Renal cortex interstitium (tissue), 15 donors: ENCODE measurements at places on chromosomes 6 and 20. TPM values are rescaled to one million over a fixed set of nuclear protein-coding genes. Genes with fewer than 3 reads are reported as not detected.

- no peak for DNase-seq
Measured at GRCh38 chr20:22385602-22386305, 198.6 kb downstream of the FOXA2 start.

- DNase-seq = no peak
Measured at GRCh38 chr6:90121982-90122381, 174.7 kb downstream of the BACH2 start.

GRCh38 chr6:30544666-30545272 lies 11.5 kb downstream of the GNL1 start:
- no peak for DNase-seq

GRCh38 chr6:168400037-168400436 lies 40.9 kb upstream of the SMOC2 start:
- DNase-seq = no peak

GRCh38 chr20:33810259-33810658 lies 889 bp upstream of the CHMP4B start:
- DNase-seq = no peak

DNA sequence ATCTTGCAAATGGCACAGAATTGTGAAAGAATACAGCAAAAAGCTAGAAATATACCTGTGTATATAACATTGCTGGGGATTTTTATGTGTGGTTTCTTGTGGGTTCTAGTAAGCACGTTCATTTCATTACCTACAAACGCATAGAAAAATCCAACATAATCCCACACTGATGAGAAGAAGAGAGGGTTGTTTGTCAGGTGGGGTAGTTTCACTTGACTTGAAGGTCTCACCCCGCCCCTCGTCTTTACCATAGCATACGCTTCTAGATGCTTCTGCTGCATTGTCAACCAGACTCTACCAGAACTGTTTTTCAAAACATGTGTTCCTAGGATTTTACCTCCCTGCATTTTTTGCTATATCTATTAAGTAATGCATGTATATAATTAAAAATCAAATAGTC lies 284.1 kb upstream of the TAB2 start:
- no peak for DNase-seq

GRCh38 chr6:9576521-9576920 lies 838.4 kb downstream of the TFAP2A start:
- no peak for DNase-seq

DNA sequence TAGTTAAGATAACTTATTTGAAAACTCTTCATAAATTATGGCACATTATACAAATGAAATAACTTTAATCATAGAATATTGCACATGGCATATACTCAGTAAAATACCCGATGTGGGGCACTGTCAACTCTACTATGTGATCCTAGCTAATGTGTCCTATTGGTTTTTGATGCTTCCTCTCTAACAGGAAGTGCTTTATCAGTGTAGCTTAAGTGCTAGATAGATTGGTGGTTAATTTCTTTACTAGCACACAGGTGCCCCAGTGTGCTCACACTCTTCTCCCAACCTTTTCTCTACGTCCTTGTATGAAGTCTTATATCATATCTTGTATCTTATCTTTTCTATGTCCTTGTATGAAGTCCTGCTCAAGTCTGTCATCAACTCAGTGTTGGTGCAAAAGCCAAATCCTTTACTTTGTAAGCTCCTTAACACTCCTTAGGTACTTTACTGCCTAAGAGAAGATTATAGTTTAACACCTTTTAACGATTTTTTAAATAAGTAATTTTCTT lies 358.9 kb downstream of the CENPW start:
- no peak for DNase-seq

DNA sequence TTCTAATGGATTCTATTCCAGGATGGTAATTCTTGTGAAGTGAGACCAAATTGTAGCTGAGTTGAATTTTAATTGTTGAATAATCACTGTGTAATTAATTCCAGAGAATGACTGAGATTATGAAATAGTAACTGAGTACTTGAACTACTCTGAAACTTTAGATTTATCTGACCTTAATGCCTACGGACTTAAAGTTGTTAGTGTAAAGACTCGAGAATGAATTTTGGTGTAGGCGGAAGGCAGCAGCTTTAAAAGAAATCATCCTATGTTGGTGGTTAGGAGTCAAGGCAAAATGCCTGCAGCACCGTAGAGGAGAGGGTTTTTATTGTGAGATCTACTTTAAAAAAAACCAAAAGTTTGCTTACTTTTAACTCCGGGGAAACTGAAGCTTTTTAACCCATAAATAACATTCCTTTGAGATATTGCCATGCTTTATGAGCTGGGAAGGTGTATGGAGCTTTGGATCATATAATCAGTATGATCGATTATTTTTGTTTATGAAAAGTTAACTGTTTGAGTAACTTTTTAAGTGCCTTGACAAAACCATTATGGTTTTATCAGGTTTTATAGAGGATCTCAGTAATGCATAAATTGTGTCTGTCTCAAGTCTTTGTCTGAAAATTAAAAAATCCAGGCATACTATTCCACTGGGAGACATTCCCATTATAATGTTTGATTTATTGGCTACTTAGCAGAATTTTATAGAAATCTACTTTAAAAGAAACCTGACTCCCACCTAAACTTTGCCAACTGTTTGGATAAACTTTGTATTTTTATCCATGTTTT lies 46.1 kb downstream of the MYO6 start:
- no peak for DNase-seq

DNA sequence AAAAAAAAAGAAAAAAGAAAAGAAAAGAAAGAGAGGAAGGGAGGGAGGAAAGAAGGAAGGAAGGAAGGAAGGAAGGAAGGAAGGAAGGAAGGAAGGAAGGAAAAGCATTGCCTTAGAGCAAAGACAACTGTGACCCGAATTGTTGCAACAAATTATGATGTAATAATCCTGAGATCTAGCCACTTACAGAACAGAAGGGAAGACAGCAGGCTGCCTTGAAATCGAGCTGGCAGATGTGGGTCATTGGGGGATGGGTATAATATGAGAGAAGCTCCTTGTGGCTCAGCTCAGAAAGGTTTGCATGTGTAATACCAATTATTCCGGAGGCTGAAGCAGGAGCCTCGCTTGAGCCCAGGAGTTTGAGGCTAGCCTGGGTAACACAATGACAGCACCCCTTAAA lies 208.1 kb upstream of the PROKR2 start:
- no peak for DNase-seq

GRCh38 chr6:7617801-7618764 lies 28.1 kb downstream of the SNRNP48 start:
- DNase-seq = no peak

DNA sequence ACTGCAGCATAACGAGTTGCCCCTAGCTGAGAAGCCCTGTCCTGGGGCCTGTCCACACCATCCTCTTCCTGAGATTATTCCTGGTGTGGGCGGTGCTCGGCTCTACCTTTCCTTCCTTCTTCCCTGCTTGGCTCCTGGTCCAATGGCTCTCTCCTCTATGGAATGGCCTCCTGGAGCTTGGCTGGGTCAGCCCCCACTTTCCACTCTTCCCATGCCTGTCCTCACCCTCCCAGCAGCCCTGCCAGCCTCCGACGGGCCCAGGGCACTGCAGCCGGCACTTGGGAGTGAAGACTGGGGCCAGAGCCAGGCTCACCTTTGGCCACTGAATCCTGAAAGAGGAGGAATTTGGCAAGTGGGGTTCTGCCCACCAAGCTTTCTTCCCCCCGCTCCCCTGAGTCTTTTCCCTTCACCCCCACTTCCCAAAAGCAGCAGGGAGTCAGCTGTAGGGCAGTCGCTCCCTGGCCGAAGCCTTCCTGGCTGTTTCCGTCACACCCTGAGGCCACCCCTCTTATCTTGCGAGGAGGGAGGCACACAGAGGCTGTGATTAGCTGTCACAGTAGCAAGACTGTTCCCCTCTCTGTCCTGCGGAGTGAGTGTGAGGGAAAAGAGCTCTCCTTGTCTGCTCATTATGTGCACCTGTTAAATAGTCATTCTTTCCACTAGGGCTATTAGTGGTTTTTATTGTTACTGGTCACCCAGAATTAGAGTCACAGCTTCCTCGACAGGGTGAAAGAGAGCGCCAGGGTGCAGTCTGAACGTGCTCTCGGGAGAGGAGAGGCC lies 6.3 kb upstream of the CDSN start:
- DNase-seq = no peak

DNA sequence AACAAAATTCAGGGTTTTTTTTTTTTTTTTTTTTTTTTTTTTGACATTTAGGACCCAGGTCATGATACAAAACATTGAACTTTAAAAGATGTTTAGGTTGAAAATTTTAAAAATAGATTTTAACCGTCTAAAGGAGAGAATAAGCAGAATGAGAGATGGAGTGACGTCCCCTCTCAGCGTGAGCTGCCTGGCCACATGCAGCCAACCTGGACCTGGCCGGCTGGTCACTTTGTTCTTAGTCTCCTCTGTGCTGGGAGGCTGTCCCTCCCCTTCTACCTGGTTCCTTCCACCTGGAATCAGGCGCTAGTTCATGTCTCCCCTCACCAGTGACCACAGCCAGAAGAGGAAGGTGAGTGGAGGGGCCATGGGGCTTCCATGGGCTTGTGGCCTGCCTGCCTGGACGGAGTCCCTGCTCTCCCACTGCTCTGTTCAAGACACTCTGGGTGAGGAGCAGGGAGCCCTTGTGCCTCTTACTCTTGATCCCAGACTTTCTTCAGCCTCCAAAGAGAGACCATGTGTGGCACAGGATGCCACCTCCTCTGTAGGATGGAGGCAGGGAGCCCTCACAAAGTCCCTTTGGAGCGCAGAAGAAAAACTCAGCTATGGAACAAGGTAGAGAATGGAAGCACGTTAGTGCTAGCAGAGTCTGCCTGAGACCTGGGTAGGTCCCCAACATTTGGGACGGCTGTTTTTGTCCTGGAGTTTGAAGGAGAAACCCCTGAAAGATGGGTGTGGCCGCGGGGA lies 31.7 kb downstream of the IRF4 start:
- DNase-seq = no peak

DNA sequence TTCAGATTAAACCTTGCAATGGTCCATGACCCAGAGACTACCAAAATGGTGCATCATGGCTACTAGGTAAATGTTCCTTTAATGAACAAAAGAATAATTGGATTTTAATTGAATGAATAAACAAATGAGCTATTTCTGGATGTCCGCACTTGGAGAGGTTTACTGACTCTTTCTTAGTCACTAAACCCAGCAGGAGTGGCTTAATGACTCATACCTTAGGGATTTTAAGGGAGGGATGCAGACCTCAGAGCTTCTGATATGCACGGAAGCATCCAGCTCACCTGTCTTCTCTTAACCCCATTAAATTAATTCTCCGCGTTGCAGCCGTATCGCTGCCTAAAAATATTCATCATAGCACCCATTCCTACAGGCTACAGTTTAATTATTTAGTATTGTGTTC lies 970.0 kb upstream of the SLC35B3 start:
- no peak for DNase-seq

DNA sequence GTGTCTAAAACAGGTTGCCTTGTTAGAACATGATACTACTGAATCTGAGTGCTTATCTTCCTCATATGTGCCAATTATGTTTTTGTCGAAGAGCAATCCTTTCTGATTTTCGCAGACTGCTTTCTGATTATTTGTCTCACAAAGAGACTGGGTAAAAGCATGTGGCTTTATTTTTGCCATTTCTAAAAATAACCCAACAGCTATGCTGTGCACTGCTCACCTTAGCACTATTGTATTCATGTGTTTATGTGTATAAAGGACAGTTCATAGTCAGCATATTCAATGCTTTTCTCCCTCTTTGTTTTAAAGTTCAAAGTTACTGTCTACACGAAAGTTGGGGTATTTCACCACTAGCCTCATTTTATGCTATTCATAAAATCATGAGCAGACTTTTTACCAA lies 127.0 kb downstream of the SGK1 start:
- DNase-seq = no peak

GRCh38 chr6:37866590-37867507 lies 47.3 kb downstream of the ZFAND3 start:
- DNase-seq = no peak

DNA sequence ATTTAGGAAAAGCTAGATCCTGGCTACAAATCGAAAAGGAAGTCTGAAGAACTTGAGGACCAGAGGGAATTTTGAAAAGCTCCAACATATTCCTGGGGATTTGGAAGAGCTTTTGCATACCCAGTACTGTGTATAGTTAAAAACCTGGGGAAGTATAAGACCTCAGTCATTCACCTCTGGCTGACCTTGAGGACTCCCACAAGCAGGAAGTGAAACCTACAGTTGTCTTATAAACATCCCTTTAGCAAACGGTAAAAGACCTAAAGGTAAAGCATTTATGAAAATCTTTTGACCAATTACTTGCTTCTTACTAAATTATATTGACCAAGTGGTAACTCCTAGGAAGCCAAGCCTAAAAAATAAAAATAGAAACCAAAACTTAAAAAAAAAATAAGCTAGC lies 175.0 kb downstream of the HAO1 start:
- DNase-seq = no peak

GRCh38 chr6:129499843-129500219 lies 210.1 kb downstream of the ARHGAP18 start:
- DNase-seq = no peak

- no peak for DNase-seq
Measured at GRCh38 chr6:165599596-165600487, 63.2 kb downstream of the PDE10A start.

DNA sequence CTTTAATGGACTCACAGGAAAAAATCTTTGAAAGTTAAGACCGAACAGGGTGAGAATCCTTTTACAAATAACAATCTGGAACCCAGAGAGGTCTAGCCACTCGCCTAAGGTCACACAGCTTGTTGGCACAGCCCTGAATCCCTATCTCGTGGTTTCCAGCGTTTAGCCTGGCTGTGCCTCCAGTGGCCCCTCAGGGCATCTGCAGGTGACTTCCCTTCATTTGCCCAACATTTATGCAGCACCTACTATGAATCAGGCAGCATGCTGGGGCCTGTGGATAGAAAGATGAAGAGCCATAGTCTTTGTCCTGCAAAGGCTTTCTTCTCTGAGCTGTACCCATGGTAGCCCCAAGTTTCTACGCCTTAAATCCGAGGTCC lies 2.6 kb upstream of the NR2E1 start:
- DNase-seq = no peak

DNA sequence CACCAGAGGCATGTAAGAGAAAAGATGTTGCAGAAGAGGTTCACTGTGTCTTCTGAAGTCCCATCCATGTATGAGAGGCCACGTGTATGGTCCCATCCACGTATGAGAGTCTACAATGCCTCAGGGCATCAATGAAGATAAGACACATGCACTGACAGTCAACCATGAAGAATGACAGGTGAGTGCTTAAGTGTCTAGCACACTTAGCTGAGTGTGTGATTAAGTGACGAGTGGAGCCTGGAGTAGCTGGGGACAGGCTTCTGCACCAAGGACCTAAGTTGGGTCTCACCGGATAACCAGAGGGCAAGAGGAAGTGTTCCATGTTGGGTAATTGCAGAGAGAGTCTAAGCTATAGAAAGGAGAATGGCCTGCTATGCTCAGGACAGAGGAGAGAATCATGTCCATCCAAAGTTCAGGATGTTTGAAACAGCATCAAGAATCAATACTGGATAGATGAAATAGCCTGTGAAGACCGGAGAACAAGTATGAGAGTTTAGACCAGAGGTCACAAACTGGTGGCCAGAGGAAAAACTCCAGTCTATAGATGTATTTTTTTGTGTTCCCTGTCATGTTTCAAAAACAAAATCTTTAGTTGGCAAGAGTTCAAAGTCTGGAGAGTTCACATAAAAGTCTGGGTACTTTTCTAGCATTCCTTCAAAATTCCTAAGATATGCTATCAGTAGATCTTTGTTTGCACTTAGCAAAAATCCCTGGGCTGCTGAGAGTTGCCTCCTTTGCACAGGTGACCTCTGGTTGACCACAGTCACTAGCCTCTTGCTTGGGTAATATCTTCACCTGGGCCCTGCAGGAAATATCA lies 165.8 kb downstream of the KIF16B start:
- DNase-seq = no peak

The RWDD1 gene
- polyA plus RNA-seq = 95.4 TPM

The MCCD1 gene
- 19.2 TPM for polyA plus RNA-seq

The TPMT gene
- 28.5 TPM for polyA plus RNA-seq

The PCK1 gene
- 20.3 TPM for polyA plus RNA-seq

The COL9A1 gene
- polyA plus RNA-seq = 39.5 TPM

The PM20D2 gene
- polyA plus RNA-seq = 36.3 TPM

The EPPIN gene
- polyA plus RNA-seq = 0.20 TPM

The FYN gene
- polyA plus RNA-seq = 177 TPM
